ENCODE measurements at places on chromosomes 13 and 19. TPM values are rescaled to one million over a fixed set of nuclear protein-coding genes. Genes with fewer than 3 reads are reported as not detected.

DNA sequence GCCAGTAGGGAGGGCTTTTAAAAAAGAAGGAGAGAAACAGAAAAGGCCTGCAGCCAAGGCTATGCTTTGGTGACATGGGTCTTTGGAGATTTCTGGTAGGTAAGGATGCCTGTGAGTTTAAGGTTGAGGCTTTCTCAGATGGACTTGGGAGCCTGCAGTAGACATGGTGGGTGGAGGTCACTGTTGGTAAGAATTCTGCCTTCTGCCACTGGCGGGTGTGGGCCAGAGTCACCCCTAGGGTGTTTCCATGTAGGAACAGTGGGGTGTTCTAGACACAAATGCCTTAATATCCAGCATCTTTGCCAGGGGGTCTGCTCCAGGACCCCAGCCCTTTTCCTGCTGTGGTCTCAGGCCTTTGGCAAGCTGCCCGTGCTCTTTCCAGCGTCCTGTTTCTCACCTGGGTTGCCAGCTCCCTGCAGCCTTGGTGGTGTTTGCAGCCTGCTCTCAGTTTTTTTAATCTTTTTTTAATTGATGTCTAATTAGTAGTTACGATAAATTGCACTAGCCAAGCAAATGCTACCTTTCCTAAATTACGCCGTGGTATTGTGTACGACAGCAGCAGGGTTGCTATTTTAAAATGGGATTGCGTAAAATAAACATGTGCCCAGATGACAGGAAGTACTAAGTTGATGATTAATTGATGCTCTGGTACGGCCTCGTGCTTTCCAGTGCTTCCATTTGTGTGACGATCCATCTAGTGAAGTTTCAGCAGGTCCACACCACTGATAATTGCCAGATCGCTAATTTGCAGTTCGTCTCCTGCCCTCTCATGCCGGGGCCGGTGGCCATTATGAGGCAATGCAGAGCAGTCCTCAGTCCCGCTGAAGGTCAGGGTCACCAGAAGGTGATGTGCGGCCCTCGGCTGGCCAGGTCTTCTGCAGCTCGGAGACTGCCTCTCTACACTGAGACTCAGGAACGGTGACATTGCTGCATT is 35.3 kb upstream of the NPAS1 start:
- peak overlapping the region; percentile 88 for H3K27ac ChIP-seq
- peaks cover 4% of the 10 kb centered on the region for H3K36me3 ChIP-seq
- H3K4me1 ChIP-seq: peaks cover 32% of the 10 kb centered on the region
- peak; percentile 82 for DNase-seq
- H3K4me3 ChIP-seq: no peak overlapping the region
- no peaks in the 10 kb centered on the region for H3K27me3 ChIP-seq

DNA sequence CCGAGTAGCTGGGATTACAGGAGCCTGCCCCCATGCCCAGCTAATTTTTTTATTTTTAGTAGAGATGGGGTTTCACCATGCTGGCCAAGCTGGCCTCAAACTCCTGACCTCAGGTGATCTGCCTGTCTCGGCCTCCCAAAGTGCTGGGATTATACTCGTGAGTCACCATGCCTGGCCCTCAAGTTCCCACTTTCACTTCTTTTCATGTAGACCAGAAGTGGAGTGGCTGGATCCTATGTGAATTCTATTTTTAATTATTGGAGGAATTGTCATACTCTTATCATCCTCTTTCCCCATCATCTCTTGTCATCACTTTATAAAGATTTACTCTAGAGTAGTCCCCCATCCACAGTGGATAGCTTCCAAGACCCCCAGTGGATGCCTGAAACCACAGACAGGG is 12.8 kb upstream of the SIGLEC10 start:
- peaks cover 9% of the 10 kb centered on the region for H3K4me1 ChIP-seq
- H3K36me3 ChIP-seq: no peaks in the 10 kb centered on the region
- no peaks in the 10 kb centered on the region for H3K27me3 ChIP-seq
- DNase-seq: no peak
- no peak overlapping the region for H3K4me3 ChIP-seq

DNA sequence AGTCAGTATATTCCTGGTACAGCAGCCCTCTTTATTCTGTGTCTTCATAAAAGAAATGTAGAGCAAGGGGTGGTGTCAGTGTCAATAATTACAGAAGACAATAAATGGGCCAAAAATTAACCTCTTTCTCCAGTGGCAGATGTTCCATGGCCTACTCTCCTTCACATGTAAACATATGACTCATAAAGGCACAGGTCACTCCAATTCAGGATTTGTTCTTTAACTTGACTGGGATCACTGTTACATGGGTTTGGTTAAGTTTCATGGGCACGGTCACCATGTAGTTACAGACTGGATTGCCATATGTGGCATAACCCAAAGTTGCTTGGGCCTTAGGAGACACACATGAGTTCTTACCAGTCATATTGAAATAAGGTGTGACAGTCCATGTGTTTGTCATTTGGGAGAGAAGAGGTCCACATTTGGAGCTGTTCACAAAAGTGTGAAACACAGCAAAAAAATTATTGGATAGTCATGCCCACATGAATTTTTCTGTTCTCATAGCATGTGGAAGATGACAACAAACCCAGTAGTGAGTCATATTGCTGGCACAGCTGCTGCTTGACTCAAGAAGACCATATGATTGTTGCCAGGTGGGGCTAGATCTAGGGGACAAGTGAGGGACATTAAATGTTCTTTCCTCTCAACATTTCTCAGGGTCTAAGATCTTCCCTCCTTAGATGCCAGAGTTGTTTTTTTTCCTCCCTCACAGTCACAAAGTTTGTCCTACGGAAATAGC is 68.1 kb upstream of the HTR2A start:
- no peak overlapping the region for H3K27ac ChIP-seq
- no peak for DNase-seq
- no peak overlapping the region for H3K4me3 ChIP-seq

GRCh38 chr13:64314331-64314730 is 2898.7 kb upstream of the PCDH20 start:
- no peak overlapping the region for H3K4me3 ChIP-seq
- H3K4me1 ChIP-seq: no peaks in the 10 kb centered on the region
- no peak for DNase-seq
- H3K36me3 ChIP-seq: no peaks in the 10 kb centered on the region
- H3K27ac ChIP-seq: no peak overlapping the region

MAST1 gene
- 0.49 TPM for total RNA-seq

DNA sequence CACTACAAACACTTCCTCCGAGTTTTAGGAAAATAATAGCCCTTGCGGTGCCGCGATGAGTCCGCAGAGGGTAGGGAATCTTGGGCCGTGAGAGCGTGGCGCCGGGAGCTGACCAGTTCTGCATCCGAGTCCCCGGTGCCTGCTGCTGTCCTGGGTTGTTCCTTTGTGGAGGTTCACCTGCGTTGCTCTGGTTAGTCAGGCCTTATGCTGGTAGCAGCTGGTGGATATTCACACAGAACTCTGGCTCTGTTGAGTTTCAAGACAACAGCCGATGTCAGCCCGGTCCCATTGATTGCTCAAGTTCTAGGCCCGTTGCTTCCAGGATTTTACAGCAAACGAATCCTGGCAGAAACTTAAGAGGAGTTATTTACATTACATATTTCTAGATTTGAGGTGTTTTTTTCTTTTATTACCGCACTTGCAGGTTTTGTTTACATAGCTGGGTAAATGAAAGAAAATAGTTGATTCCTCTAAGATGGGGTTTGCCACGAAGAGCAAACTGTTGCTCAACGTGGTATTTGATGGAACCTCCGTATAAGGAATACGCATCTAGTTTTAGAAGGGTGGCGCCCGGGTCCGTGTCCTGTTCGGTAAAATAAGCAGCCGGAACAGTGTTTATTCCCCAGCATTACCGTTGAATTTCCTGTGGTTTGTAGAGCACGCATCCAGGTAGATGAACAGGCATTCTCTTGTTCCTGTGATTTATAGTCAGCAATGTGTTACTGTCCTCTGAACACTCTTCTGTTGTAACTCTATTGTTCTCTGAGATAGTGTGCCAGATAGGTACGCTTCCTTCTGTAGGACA is 1.3 kb downstream of the CLDN10 start:
- no peaks in the 10 kb centered on the region for H3K36me3 ChIP-seq
- DNase-seq: no peak
- H3K27ac ChIP-seq: no peak overlapping the region
- H3K27me3 ChIP-seq: peaks cover 12% of the 10 kb centered on the region
- no peak overlapping the region for H3K4me3 ChIP-seq

All from right lobe of liver (tissue), 6 donors.